ENCODE measurements at places on chromosomes 7 and 10. TPM values are rescaled to one million over a fixed set of nuclear protein-coding genes. Genes with fewer than 3 reads are reported as not detected.

DNA sequence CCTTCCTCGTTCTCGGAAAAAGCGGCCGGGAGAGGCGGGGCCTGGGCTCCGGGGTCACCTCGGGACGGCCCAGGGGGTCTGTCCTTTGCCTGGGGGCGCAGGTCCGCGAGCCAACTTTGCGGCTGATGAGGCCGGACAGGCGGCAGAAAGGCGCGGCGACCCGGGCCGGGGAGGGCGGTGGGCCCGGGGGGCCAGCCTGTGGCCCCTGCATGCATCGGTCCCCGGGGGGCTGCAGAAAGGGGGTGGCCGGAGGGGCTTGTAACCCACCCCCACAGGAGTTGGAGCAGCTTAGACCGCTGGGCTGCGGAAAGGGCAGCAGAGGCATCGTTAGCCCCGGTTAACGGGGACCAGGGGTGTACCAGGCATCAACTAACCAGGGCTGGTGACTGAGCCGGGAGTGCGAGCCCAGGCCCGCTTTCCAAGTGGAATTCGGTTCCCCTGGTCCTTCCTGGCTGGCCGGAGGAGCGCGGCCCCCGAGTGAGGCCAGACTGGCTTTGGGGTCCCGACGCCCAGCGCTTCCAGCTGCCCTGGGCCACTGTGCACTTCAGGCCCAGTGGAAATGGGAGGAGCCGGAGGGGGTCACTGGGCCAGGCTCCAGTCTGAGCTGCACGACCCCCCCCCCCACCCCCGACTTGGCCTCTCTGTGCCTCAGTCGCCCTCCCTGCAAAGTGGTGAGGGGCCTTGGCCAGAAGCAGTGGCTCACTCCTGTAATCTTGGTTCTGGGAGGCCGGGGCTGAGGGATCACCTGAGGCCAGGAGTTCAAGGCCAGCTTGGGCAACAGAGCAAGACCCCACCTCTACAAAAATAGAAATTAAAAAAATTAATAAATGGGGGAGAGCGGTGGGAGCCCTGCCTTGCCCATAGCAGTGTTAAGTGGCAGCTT, 919 bp downstream of the SLC29A4 start:
- no peaks in the 10 kb centered on the region for H3K36me3 ChIP-seq
- no peak for DNase-seq
- H3K4me3 ChIP-seq, result no peak overlapping the region

DNA sequence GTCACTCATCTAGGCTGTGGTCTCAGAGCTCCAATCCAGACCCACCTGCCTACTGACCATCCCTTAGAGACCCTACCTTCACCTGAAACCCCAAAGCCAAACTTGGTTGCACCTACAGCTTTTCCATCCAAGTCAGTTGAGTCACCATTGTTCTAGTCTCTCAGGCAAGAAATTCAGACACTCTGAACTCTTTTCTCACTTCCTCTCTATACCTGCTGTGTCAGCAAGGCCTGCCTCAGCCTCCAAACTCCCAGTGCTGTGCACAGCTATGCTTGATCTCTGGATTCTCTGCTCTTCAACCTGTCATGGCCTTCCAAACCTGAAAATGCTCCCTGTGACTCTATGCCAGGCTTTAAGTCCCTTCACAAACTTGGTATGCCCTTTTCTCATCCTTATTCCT, 47.4 kb upstream of the MTURN start:
- H3K4me1 ChIP-seq, result no peaks in the 10 kb centered on the region
- no peak overlapping the region for H3K4me3 ChIP-seq
- no peak for DNase-seq
- no peaks in the 10 kb centered on the region for H3K36me3 ChIP-seq

GRCh38 chr10:66786709-66787108, 139.1 kb upstream of the LRRTM3 start:
- H3K4me3 ChIP-seq, result no peak overlapping the region
- H3K27ac ChIP-seq, result no peak overlapping the region
- H3K27me3 ChIP-seq, result no peaks in the 10 kb centered on the region
- DNase-seq, result no peak

GRCh38 chr7:102288285-102288930, 1.7 kb downstream of the SH2B2 start:
- H3K4me1 ChIP-seq, result peaks cover 57% of the 10 kb centered on the region
- no peak overlapping the region for H3K27ac ChIP-seq
- H3K36me3 ChIP-seq, result no peaks in the 10 kb centered on the region
- peak overlapping the region; percentile 69 for H3K4me3 ChIP-seq

Gene HTR5A
- total RNA-seq, result not detected

Gene RGR
- not detected for total RNA-seq

Gene PGAM1
- 55.5 TPM for total RNA-seq

Gene HILPDA
- total RNA-seq, result 1.7 TPM

Gene CPN1
- total RNA-seq, result not detected

Measured in CD4-positive, alpha-beta T cell (primary cell).